T-helper 2 cell (primary cell): ENCODE measurements at places on chromosomes 4 and X.
A peak's percentile ranks its signal among the peaks of the same experiment; 100 is the strongest.

- no peak for DNase-seq
Measured at GRCh38 chr4:153535772-153536513, 69.8 kb downstream of the TMEM131L start.

- DNase-seq: no peak
Measured at GRCh38 chr4:7297881-7298280, 105.5 kb downstream of the SORCS2 start.

DNA sequence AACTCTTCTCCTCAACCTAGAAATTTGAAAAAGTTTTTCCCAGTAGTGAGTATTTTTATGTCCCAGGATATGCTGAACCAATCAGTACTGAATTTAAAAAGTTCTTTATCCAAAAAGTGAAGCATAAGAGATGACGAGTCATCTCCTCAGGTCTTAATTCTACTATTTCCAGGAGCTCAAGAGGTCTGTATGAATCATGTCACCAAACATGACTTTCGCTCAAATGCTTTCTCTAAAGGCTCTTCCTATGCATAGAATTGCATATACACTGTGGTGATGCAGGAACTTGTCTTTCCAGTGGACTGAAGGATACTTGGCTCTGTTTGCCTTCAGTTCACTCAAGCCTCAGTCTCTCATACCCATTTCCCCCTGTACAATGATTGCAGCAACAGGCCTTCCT, 36.1 kb downstream of the ZNF41 start:
- DNase-seq: no peak

DNA sequence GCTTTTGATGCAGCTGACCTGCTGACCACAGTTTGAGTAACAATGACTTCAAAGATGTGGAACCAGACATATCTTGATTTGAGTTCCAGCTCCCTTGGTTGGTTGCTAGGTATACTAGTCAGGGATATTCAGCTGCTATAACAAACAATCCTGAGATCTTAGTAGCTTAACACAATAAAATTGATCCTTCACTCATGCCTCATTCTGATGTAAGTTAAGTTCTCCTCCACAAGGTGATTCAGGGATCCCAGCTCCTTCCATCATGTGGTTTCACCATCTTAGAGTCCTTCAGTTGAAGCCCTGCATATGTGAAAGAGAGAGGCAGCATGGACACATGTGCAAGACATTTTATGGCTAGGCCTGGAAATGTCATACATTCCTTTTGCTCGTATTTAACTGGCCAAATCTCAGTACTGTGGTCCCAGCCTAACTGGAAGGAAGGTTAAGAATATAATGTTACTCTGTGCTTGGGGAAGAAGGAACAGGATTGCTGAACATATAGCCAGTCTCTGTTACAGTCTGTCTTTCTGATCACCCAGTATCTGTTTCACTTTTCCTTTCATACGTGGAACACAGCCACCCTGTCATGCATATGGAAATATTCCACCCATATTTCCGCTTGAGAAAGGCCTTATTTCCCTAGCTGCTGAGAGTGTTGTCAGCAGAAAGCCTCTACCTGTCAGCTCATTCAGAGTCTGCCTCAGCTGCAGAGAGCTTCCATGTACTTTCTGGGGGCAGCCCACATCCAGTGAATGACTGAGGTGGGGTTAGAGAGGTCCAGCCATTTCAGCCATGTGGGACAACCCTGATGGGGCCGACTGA, 7.1 kb downstream of the SMIM9 start:
- DNase-seq: peak; percentile 46

- DNase-seq: no peak
Measured at GRCh38 chrX:111035256-111035655, 60.7 kb upstream of the PAK3 start.

- DNase-seq: no peak
Measured at GRCh38 chr4:26010304-26010703, 96.3 kb downstream of the SMIM20 start.

DNA sequence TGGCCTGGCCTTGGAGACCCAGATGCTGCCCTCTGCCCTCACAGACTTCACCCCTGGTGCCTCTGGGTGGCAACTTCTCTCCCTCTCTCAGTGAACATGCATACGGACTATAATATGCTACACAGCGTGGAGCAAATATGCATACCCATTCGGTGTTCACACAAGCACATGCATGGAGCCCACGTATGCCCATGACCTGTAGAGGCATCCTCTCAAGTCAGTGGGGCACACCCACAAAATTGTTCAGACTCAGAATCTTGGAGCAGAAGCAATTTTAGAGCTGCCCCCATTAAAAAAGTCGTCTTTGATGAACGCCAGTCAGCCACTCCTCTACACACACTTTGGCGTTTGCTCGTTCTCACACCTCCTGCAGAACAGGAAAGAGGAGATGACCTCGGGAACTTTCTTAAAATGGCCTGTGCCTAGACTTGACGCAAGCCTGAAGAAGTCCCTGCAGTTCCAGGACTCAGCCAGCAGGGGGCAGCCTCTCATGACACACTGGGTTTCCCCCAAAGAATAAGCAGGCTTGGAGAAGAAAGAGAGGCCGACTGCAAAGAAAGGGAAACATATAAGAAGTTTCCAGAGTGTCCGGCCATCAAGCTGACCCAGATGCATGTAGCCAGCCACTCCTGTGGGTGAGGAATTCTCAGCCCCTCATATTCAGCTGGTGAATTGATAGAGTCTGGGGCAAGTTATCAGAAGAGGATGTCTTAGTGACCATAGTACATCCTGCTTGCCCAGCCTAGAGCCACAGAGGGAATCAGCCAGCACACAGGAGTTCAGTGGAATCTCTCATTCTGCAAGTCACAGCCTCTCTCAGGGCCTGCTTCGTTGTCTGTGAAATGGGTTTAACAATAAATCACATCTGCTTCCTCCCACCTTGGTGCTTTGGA, 17.3 kb downstream of the APLN start:
- peak; percentile 59 for DNase-seq

GRCh38 chrX:69396916-69397315, 107.2 kb upstream of the NALF2 start:
- DNase-seq: no peak

DNA sequence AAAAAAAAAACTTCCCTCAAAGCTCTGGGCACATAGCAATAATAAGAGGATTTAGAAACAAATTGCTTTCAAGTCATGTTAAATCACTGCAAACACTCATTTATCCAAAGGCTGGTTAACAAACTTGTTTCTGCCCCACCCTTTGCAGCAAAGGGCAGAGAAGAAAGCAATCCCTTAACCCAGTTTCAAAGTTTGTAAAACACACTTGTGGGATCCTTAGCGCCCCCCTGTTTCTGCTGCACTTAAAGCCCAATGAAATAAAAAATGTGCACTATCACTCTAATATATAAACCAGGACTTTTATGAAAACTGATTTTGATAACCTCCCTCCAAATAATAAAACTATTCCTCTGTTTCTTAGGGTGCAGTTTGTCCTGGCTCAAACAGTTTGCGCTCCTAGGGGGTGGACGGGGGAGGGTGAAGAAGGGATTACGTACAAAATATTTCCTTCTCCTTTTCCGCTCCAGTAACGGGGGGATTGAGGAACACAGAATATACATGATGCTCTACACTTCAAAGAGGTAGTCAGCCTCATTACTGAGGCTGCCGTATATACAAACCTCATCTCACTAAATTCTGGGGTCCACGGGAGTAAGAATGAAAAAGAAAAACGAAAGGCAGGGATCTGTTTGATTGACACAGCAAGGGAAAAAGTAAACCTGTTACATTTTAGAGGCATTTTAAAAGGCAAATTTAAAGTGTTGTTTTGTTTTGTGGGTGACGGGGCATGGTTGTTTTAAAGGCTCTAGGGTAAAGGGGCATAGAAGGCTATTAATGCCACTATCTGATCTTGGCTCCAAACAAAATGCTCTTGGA, 3.1 kb upstream of the PCDH10 start:
- no peak for DNase-seq

DNA sequence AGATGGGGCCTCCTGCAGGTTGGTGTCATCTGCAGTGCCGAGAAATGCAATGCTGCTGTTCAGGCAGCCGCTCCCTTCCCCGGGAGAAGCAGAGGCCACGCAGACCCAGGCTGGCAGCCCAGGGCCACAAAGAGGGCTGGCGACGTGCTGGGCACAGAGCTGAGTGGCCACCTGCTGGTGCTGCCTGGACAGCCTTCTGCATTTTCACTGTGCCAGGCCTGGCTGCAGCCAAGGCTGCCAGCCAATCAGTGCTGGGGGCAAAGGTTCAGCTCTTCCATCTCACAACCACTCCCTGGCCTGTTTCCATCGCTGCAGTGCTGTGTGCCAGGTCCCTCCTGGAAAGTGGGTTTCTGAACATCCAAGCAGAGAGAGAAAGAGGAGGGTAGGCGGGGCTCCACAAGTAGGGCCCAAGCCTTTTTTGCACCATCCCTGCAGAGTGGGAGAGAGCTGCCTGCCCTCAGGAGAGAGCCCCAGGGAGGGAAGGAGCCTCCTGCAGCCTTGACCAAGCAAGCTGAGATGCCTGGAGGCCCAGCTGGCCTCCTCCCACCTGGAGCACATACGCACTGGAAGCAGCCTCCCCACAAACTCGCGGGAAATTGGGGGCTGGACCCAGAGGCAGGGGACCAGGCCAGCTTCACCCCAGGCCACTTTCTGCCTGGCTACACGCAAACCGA, 20.1 kb downstream of the ADRA2C start:
- no peak for DNase-seq

DNA sequence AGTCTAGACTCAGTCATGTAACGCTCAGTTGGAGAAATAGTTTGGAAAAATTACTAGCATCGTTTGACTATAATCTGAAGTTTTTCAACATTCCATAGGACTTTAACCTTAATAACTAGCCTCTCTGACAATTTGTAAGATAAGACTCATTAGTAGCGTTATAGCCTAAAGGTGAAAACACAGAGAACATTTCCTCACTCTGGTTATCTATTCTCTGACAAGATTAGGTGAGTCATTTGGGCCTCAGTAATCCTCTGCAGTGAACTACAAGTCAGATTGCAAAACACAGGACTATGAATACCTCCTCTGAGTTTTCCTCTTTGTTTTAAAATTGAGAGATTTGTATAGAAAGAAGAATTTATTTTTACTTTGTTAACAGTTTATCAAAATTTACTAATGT, 31.8 kb upstream of the PDLIM5 start:
- no peak for DNase-seq

DNA sequence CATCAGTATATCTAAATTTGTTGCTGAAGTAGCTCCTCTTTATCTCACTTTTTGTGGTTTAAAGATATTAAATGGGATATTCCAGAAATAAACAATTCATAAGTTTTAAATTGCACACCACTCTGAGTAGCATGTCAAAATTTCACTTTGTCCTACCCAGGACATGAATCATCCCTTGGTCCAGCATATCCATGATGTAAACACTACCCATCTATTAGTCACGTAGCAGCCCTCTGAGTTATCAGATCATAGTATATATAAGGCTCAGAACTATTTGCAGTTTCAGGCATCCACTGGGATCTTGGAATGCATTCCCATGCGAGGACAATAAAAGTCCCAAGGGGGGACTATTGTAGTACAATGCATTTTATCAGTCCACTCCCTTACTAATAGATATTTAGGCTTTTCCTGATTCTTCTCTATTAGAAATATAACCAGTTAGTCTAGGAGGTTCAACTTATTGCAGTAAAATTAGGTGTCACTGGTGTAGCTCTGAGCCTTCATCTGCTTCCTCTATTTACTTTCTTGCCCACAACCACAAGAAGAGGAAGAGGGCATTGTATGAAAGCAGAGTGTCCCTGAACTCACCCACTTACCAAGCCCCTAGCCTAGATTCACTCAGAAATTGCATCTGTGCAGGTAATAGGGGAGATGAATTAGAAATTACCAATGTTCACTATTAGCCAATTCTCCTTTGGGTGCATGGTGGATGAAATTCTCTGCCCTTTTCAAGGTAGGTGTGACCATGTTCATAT, 409.8 kb upstream of the GALNT7 start:
- DNase-seq: no peak

DNA sequence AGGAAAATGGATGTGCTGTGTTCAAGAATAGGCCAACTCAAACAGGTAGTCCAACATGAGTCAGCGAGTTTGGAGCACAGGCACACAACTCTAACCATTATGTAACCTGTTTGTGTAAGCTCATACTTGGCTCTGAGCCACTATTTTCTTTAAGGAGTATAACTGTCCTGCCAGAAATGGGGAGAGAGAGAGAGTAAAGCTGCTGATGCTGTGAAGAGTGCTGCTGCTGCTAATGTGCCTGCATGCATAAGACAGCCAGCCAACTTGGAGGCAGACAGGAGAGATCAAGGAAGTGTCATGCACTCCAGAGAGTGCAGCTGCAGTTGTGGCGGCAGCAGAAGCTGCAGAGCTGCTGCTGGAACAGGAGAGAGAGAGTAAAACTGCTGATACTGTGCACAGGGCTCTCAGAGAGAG, 11.7 kb upstream of the STATH start:
- peak; percentile 27 for DNase-seq

DNA sequence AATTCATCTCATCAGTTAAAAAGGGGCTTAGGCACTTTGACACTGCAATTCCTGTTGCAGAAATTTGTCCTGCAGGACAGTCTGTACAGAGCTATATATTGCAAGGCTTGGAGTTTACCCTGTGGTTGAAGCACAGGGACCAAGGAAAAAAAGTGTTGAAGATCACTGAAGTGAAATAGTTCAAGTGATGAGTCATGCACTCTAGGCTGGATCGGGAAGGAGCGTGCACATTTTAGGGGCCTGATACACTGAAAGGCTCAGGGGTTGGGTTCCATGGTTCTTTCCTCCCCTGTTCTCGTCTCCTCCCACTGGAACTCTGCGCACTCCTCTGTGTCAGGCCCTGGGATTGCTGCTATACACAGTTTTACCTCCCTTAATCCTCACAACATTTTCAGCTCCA, 104.9 kb upstream of the ARMCX2 start:
- no peak for DNase-seq

GRCh38 chr4:182978152-182978827, 61.1 kb upstream of the DCTD start:
- DNase-seq: no peak

DNA sequence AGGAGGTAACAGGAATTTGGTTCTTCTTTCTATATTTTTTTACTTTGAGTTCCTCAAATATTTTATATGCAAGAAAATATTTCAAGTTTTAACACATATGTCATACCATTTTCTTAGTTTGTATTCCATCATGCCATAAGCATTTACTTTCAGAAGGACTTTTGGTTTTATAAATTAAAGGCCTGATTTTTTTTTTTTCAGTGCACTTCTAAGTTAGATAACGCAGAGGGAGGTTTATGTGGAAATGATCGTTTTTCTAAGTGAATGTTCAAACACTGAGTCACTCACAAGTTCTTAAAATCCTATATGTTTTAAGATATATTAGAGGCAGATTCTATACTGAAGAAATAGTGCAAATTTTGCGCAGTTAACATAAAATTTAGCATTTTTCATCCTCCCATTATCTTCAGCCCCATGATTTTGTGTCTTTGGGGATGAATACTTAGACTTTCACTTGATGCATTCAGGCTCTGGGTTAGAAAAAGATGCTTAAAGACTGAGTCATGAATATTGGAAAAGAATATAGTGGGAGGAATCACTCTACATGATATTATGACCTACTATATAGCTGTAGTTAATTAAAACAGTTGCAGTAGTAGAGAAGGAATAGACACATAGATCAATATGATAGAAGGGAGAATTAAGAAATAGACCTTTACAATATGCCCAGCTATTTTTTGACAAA, 54.9 kb downstream of the COL4A5 start:
- no peak for DNase-seq

GRCh38 chr4:86895692-86896488, 3.7 kb upstream of the C4orf36 start:
- no peak for DNase-seq

- no peak for DNase-seq
Measured at GRCh38 chr4:10003666-10004065, 17.6 kb downstream of the SLC2A9 start.

- DNase-seq: no peak
Measured at GRCh38 chr4:3868211-3869173, 102.3 kb downstream of the ADRA2C start.
